NCI-H510A treated with DMSO at 0.1 percent for 48 hours (cell line): ENCODE measurements at places on chromosomes 2 and 18.

DNA sequence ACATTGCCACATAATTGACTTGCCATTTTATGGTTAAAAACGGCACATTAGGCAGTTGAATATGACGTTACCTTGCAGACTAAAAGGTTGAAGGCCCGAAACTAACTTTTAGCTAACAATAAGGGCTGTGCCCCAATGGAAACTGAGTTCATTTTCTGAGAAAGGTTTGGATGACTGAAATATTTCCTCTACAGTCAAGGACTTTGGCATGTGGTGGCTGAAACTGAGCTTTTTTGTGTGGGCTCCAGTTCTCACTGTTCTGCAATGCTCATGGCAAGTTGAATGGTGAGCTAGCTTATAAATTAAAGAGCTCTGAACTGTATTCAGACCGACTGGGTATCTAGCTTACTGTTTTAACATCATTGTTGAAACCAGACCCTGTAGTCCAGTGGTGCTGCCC is 23.8 kb upstream of the TXNDC2 start:
- DNase-seq: no peak

GRCh38 chr2:200130762-200131166 is 175.4 kb downstream of the MAIP1 start:
- DNase-seq: no peak

- DNase-seq: no peak
Measured at GRCh38 chr18:26133652-26134051, at the start of gene PSMA8. TSS of gene PSMA8 (plus strand) at chr18:26133869. CDS start at chr18:26133966, 97 bp downstream.

DNA sequence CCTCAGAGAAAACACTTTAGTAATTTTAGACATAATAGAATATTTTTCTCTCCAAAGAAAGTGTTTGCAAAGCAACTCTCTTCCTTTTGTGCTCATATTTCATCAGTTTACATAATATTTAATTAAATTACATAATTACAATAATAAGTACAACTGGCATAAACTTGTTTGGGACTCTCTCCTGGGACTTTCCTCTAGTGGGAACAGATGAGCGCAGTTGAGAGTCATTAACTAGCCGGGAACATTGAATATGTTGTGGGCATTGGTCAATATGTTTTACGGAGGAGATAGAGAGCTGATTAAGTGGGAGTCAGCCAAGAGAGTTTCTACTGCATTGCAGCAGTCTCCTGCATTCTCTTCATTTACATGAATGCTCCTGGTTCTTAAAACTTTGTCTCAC is 607.7 kb downstream of the ARHGAP15 start:
- DNase-seq: no peak

DNA sequence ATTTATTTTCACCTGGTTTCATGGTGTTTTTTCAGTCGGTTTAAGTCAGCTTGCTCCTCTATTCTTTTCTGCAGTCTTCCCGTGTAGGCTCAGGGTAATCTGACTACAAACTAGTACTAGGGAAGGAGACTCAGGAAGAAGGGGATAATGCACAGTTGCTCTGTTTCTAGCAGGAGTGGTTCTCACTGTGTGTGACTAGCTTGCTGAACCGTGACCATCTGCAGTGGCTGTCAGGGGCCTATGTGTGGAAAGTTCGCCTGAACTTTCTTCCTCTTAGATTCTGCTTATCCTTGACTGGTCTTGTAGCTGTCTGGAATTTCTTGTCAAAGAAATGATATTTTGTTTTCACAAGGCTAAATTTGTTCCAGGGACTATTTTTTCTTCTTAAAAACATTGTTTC is 46.3 kb upstream of the AQP4 start:
- DNase-seq: peak; percentile 34

DNA sequence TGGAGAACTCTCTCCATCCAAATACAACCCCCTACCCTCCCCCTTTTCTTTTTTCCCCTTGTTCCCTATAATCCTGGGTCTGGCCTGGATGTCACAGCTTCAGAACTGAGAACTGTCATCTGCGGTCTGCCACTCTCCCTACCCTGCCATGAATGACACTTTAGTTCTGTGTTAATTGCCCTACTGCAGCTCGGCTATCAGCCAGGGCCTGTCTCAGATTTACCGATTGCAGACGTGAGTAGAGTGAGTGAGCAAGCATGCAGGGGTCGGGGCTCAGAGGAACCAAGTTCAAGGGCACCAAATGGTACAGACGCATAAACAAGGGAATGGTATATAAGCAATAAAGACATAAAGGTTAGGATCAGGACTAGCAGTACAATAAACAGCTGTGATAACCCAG is 967.8 kb downstream of the BCL11A start:
- peak; percentile 59 for DNase-seq

DNA sequence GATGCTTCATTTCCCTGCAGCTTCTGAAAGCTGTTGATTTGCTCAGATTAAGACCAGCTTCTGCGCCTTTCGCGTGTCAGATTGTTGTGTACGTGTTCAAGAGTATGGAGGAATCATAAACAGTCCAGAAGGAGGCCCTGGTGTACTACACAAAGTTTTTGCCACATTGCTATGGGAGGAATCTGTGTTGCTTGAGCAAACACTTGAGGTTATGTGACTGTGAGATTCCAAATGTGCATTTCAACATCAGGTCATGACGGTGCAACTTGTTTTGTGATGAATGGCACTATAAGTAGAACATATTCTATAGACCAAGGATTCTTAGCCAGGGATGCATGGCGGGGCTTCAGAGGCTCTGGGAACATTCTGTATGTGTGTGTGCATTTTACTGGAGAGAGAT is 35.0 kb downstream of the SRSF7 start:
- DNase-seq: no peak

DNA sequence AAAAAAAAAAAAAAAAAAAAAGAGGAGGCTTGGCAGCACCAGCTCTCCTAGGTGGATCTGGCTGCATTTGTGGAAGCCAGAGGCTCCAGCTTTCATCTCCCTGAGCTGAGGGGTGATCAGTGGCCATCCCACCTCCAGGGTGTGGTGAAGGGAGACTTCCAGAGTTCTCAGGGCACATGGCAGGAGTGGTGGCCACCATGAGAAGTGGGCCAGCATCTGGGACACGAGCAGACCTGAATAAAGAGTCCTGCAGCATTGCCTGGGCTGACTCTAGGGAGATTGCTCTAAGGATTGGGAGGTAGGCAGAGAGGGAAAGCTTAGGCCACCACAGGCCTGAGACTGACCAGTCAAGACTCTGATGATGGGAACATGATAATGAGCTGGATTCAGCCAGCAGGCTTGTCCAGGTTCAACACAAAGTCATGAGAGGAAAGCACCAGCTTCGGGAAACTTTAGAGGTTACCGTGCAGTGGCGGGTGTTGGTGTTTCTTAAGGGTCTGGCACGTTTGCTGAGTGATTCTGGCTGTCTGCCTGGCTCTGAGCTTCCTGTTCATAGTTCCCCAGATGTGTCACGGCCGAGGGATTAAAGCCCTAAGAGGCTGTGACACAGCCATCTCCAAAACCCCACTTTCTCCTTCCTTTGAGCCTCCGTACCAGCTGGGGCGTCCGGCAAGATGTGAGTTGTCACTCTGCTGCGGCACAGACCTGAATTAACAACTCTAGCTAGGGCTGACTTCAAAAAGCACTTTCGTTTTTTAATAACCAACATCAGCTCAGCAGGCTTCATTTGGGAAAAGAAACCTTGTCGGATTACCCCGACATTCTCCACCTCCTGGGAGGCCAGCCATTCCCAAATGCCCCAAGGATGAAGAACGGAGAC is 38.3 kb upstream of the IL1R1 start:
- no peak for DNase-seq

GRCh38 chr2:222993920-222994650 is 57.9 kb upstream of the KCNE4 start:
- no peak for DNase-seq

- DNase-seq: no peak
Measured at GRCh38 chr18:46718501-46719341, 38.1 kb downstream of the ST8SIA5 start.

DNA sequence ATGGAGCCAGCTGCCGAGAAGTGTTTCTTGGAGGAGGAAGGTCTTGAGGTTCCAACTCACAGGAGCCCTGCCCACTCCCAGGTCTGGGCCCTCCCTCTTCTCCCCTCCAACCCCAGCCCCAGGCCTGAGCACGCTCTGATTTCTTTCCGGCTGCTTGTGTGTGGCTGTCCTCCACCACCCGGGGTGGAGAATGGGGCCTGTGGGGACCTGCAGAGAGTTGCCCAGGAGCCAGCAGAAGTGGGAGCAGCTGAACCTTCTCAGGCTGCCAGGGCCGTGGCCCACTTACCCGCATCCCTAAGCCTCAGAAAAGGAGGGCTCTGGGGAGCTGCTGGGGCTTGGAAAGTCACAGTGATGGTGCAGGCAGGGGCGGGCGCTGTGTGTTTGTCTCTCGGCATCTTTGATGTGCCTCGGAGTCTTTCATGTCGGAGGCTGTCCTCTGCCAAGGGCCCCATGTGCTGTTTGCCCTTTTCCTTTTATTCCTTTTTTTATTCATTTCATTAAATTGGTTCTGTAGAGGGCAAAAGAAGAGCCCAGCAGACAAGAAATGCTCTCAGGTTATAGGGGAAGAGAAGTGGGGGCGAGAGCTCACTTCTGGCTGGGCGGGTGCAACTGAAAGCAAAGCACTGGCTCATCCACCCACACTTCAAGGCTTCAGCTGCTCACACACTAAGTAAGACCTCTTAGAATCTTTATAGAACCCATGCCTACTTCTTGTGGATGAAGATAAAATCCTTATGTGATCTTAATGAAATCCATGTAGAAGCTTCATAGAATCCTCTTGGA is 52.5 kb downstream of the SDC1 start:
- no peak for DNase-seq

DNA sequence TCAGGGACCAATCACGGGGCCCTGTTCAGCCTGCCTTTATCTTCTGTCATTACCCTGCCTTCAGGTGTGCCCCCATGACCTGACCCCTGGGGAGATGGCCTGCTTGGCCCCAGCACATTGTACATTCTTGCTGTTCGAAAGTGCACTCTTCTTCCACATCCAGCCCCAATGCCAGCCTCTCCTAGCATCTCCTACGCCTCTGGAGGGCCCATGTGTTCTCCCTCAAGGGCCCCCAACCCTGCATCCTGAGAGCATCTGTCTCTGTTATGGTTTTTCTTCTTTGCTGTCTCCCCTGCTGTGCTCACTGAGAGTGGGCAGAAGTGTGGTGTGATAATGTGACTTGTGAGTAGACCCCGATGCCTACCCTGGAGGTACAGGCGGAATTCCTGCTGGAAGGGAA is 41.5 kb upstream of the OTOS start:
- DNase-seq: no peak

- DNase-seq: peak; percentile 91
Measured at GRCh38 chr2:121999264-121999663, 243.8 kb downstream of the TSN start.

- DNase-seq: no peak
Measured at GRCh38 chr2:218086478-218086877, 17.4 kb downstream of the RUFY4 start.

DNA sequence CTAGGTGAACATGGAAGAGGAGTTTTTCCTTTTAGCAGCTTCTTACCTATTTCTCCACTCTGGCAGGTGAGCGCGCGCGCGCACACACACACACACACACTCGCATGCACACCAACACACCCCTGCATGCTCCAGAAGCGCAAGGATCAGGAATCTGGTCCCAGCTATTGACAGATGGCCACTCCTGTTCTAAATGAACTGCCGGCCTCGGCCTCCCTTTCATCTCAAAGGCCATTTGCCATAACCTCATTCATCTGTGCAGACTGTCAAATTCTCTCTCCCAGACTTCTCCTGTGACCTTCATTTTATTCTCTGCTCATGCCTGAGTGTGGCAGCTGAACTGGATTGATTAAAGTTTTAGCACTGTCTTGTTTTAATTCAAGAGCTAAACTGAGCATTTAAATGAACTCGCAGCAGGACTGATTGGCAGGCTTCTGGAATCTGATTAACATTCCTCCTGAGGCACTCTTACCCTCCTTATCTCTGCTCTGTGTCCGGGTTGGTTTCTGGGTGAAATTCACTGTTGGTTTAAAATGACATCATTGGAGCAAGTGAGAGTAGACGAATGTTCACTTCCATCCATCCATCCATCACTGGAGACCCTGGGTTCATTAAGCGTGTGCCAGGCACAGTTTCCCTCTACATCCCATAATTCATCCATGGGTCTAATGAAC is 58.8 kb downstream of the FECH start:
- DNase-seq: no peak

GRCh38 chr18:35637227-35637626 is 55.7 kb downstream of the GALNT1 start:
- DNase-seq: no peak

- no peak for DNase-seq
Measured at GRCh38 chr18:21117409-21118131, 6.0 kb upstream of the ROCK1 start.

DNA sequence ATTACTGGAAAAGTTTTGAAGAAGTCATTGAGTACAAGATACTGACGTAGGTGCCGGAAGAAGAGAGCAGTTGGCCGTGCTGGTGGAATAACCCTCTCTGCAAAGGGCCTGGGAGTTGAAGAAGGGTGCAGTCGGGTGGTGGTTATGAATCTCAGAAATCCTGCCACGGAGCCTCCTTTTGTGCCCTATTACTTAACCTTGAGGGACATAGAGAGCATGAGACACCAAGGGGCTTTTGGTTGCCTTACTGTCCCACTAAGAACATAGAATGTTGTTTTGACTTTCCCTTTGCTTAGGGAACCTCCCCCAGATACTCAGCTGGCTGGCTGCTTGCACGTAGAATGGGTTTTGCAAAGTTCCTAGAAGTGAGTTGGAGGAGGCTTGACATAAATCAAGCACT is 1.3 kb upstream of the CD28 start:
- DNase-seq: no peak

GRCh38 chr2:18910843-18911242 is 321.5 kb upstream of the NT5C1B start:
- DNase-seq: no peak

- DNase-seq: no peak
Measured at GRCh38 chr2:157439824-157440186, 4.1 kb downstream of the CYTIP start.

GRCh38 chr2:38344813-38345212 is 32.3 kb downstream of the ATL2 start:
- DNase-seq: no peak

- no peak for DNase-seq
Measured at GRCh38 chr18:55243857-55244256, 284.6 kb upstream of the CCDC68 start.

DNA sequence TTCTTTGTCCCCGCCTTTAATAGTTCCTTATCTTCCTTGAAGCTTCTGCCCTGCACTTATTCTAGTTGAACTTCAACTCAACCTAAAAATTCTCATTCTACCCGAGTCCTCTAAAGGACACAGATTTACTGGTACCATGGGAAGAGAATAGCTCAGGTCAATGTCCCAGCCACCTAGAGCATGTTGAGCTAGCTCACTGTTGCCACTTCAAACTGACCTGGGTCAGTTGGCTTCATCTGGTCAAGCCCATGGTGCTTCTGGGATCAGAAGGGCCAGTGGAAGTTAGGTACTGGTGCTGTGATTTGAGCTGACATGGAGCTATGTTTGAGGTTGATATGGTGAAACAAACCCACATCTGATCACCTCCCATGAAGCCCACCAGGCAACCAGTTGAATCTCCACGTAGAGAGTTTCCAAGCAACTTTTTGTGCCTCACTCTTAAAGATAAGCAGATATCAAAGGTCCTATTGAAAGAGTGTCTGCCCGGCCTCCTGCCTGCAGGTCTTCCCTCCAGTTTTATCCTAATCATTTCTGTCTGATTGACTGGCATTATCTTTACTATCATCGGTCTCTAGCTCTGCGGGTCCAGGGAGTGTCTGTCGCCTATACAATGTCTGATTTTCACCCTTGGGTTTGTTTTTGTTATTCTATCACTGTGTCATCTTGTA is 17.2 kb downstream of the GREB1 start:
- DNase-seq: no peak
